AG09309 (cell line): ENCODE measurements at places on chromosomes 4 and X.

- peak; percentile 27 for DNase-seq
Observed at GRCh38 chrX:74420196-74421035, 877 bp upstream of the SLC16A2 start.

DNA sequence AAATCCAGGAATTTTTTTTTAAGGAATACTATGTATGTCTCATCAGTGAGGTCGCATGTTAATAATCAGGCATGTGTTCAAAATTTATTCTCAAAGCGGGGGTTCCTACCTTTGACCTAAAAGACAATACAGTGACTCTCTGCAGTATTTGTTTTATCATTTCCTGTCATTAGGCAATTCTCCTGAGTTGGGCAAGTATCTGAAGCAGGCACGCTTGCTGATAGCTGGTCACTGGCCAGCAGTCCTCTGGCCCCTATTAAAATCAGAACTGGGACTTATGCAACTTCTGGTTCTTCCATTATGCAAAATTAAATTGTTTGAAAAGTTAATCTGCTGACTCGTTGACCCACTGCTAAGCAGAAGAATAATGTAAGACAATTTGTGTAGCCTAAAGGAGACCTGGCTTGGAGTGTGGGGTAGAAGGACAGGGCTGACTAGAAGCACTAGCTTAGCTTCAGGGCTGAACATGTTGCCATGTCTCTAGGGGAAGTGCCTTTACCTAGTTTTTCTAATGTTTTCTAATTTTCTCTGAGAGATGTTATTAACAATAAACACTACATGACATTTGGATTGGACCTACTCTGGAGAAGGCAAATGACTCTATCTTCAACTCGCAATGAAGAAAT lies 36.0 kb upstream of the GABRA2 start:
- DNase-seq: no peak

- DNase-seq: no peak
Observed at GRCh38 chr4:12178614-12179610, 750.2 kb upstream of the HS3ST1 start.

DNA sequence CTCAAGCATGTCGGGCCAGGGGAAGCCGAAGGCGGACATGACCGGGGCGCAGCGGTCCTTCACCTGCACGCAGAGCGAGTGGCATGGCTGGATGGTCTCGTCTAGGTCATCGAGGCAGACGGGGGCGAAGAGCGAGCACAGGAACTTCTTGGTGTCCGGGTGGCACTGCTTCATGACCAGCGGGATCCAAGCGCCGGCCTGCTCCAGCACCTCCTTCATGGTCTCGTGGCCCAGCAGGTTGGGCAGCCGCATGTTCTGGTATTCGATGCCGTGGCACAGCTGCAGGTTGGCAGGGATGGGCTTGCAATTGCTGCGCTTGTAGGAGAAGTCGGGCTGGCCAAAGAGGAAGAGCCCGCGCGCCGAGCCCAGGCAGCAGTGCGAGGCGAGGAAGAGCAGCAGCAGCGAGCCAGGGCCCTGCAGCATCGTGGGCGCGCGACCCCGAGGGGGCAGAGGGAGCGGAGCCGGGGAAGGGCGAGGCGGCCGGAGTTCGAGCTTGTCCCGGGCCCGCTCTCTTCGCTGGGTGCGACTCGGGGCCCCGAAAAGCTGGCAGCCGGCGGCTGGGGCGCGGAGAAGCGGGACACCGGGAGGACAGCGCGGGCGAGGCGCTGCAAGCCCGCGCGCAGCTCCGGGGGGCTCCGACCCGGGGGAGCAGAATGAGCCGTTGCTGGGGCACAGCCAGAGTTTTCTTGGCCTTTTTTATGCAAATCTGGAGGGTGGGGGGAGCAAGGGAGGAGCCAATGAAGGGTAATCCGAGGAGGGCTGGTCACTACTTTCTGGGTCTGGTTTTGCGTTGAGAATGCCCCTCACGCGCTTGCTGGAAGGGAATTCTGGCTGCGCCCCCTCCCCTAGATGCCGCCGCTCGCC lies at the start of gene SFRP2:
TSS of gene SFRP2 (minus strand) at position 671 of the 864 bp plus-strand sequence. CDS start at position 423, 248 bp downstream.
- no peak for DNase-seq

DNA sequence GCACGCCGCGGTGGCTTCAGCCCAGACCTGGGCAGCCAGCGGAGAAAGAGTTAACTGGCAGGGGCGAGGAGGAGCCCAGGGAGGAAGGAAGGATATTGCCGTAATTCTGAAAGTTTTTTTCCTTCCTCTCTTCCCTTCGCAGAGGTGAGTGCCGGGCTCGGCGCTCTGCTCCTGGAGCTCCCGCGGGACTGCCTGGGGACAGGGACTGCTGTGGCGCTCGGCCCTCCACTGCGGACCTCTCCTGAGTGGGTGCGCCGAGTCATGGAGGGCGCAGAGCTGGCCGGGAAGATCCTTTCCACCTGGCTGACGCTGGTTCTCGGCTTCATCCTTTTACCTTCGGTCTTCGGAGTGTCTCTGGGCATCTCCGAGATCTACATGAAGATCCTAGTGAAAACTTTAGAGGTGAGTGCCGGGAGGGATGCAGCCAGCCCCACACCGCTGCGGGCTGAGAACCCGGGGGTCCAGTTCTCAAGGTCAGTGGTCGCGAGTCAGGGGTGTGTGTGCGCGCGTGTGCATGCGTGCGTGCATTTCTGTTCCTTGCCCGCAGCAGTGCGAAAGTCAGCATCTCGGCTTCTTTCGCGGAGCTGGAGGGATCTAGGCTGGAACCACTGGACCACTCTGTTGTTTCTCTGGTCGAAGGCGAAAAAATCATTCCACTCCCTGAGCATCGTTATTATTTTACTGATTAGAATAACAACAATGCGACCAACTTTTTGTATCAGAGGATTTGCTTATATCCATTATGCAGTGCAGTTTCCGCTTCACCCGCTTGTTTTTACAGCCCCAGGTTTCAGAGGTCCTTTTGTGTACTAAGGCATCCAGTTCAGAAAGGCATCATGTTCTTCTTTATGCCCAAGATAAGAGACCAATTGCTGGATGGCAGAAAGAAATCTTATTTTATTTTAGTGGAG lies 709 bp downstream of the GPAT3 start:
- DNase-seq: no peak

- no peak for DNase-seq
Observed at GRCh38 chr4:104896660-104897645, 249.7 kb upstream of the TET2 start.

DNA sequence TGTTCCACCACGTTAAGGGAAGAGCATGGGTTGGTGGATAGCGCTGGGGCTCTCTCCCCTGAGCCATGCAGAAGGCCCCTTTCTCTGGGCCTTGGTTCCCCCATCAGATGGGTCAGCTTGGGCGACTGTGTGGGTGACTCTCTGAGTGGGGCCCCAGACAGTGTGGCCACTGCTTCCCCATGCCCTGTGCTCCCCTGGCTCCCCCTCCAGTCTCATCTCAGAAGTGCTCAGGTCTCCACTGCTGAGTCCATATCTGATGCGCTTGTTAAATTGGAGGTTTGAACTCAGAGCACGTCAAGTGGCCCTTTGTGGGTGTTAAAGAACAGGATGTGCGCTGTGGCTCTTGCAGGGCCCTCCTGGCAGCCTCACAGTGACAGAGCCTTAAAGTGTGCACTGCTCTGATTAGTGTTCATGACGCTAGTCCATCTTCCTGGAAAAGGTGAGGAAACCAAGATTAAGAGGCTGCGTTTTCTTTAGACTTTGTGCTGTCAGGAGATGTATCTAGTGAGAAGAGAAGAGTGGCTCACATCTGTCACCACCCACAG lies 59.8 kb downstream of the NELFA start:
- DNase-seq: no peak

- DNase-seq: no peak
Observed at GRCh38 chr4:42671431-42672194, 14.7 kb upstream of the ATP8A1 start.

GRCh38 chr4:121736735-121737351 lies 28.1 kb downstream of the SMIM43 start:
- no peak for DNase-seq

DNA sequence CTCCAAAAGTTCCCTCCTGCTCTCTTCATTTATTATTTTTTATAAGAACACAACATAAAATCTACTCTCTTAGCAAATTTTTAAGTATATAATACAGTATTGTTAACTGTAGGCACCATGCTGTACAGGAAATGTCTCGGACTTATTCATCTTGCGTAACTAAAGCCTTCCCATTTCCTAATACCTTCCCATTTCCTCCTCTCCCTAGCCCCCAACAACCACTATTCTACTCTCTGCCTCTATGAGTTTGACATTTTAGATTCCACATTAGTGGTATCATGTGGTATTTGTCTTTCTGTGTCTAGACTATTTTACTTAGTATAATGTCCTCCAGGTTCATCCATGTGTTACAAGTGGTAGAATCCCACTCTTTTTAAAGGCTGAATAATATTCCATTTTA lies 15.8 kb upstream of the SYTL4 start:
- DNase-seq: no peak

GRCh38 chrX:121154858-121155404 lies 107.5 kb downstream of the GLUD2 start:
- DNase-seq: no peak

DNA sequence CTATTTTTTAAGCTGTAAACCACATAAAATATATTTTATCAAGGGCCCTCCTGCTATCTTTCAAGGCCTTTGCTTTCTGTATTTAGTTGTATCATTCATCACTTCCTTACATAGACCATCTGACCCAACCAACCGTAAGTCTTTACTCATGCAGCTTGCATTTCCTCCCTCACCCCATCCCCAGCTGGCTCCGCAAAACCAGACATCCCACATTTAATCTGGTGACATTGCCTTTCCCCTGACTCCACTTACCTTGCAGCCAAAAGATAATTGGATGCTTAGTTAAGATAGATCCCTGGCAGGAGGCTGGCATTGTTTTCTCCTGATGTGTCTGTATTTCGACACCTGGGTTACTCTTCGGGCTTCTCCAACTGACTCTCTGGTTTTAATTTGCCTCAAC lies 183.7 kb upstream of the LDB2 start:
- peak; percentile 80 for DNase-seq

GRCh38 chr4:5752376-5753184 lies 41.6 kb downstream of the EVC start:
- no peak for DNase-seq

- no peak for DNase-seq
Observed at GRCh38 chrX:75230296-75230695, 43.6 kb upstream of the UPRT start.

- no peak for DNase-seq
Observed at GRCh38 chr4:5793514-5793913, 82.5 kb downstream of the EVC start.

- no peak for DNase-seq
Observed at GRCh38 chr4:122508083-122508482, 51.6 kb upstream of the IL2 start.

GRCh38 chr4:66921433-66921832 lies 623.9 kb downstream of the CENPC start:
- DNase-seq: no peak
